ENCODE measurements at places on chromosomes 3 and 15. TPM values are rescaled to one million over a fixed set of nuclear protein-coding genes. Genes with fewer than 3 reads are reported as not detected.

DNA sequence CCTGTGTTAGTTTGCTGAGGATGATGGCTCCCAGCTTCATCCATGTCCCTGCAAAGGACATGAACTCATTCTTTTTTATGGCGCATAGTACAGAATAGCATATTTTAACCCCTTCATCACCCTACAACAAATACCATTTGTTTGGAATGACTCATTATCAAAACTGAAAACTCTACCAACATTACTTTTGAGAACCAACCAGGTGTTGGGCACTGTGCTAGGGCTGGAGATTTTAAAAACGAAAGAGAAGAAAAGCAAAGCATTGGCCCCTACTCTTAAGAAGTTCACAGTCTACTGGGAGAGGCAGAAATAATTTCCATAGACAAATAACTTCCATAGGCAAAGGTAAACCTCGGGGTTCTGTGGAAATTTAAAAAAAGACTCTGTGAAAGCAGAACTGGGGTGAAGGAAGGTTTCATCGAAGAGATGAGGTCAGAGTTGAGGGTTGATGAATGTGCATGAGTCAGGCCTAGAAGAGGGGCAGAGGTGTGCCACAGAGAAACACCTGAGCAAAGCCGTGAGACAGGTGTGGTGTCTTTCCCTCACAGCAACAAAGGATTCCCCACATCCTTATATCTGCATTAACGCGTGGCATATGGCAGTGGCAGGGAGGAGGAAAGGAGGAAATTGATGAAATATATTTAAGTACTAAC, 51.0 kb downstream of the MCF2L2 start:
- DNase-seq = no peak

- DNase-seq = no peak
Observed at GRCh38 chr3:158395421-158395820, 175.6 kb upstream of the MLF1 start.

WDR72 gene
- total RNA-seq = not detected

DNA sequence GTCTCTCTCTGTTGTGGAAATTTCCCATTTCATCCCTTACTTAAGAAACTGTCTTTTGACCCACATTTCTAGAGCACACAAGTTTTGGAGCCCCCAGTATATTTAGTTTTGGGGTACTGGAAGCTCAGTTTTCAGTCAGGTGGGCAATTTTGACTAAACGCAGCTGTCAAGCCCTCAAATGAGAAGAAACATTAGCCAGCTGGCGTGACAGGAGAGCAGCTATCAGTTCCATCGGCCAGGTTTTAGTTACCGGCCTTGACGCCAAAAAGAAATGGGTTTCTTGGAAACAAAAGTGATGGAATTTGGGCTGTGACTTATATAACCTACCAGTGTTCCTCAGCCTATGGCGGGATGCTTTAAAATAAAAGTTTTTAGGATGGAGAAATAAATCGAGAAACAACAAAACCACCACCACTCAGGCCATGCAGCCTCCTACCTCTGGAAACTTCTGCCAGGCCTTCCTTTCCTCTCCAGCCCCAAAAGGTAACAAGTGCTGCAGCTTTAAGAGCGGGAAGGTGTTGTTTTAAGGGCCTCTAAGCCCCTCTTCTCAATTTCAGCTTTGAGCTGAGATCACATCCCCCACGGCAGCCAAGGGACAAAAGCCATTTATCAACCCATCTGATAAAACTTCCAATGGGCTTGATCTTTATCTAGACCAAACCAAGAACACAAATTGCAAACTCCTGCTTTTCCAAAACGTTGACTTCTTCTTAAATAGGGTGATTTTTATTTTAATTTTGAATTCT, 18.3 kb downstream of the RGMA start:
- DNase-seq = no peak

MANF gene
- 129 TPM for total RNA-seq

SNX22 gene
- total RNA-seq = not detected

MITF gene
- 4.7 TPM for total RNA-seq

GRCh38 chr3:114892880-114893279, 254.2 kb downstream of the ZBTB20 start:
- DNase-seq = no peak

PLA2G4F gene
- not detected for total RNA-seq

DNA sequence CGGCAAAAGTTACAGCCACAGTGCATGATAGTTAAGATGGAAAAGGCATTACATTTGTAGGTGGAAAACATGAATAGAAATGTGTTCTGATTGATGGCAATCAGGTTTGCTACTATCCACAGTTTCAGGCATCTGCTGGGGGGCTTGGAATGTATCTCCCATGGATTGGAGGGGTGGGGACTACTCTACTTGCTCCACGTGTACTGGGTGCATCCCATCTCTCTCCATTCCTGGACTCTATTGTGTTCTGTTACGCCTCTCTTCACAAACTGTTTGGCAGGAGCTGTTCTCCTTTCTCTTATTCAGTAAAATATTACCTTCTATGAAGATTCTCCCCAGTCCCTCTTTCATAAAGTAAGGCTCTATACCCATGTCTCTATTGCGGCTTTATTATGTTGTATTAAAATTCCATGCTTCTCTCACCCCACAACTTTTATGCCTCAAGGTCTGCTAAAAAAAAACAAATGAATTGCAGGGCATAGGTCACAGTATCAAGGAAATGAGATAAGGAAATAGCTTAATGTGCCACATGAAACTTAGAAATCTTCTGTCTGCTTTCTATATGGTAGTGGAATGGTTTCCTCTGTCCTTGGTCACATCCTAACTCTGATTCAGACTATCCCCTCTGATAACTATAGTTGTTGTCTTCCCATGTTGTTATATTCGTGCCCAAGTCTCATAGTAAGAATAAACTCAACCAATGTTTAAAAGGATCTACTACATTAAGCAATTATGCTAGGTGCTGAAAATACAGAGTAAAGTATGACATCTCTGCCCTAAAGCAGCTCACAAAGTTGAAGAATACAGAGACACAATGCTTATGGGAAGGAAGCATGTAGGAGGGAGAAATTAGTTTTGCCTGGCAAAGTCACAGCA, 43.2 kb downstream of the LRRFIP2 start:
- no peak for DNase-seq

GRCh38 chr3:16307832-16308531, 43.0 kb downstream of the OXNAD1 start:
- DNase-seq = no peak

SPINK8 gene
- total RNA-seq = not detected

DNA sequence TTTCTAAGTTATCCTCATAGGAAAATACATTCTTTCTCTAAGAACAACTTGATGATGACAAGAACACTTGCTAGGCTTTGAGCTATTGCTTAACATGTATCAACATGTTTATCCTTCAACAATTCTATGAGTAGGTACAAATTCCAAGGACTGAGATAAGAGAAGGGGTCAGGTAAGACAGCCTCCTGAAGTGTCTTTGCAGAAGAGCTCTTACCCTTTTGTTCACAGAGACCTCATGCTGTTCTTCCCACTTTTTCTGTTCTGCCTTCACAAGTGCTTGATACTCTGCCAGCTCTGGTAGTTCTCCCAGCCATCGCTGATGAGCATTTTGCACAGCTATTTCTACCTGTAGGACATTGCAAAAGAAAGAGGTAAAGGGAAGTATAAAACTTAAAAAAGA, 50.9 kb downstream of the CEP152 start:
- DNase-seq = no peak

EID1 gene
- total RNA-seq = 221 TPM

GABRR3 gene
- not detected for total RNA-seq

ZBTB47 gene
- 11.7 TPM for total RNA-seq

DNA sequence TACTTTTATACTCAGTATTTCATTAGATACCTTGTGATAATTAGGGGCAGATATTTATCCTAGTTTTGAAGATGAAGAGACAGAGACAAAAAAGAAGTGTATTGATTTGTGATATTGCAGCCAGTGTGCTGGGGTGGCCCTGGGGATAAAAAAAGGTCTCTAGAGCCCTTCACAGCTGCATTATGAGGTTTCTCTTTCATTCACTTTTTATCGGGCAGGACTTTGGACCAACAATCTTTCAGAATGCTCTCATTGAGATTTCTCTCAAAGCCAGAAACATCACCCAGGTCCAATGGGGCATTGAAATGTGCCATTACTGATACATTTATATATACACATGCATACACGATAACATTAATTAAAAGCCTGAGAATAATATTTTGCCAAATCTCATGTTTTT, 20.5 kb upstream of the SELENOT start:
- DNase-seq = no peak

TRIM71 gene
- not detected for total RNA-seq

GPR160 gene
- 4.3 TPM for total RNA-seq

DNA sequence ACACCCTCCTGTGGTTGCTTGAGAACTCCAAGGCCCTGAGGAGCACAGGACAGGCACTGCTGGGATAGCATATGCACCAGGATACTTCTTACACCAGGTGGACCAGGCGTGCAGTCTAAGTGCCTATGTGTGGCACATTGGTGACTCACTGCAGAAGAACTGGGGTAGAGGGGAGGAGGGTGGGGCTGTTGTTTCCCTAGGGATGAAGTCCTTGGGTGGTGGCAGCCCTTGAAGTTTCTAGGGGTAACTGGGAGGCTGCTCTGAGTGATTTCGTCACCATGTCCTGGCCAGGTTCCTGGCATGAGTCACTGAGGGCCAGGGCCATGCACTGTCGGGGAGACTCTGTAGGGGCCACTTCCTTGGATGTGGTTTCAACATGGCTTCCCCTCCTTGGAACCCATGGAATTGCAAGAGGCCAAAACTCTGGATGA, 15.9 kb downstream of the MYZAP start:
- peak; percentile 60 for DNase-seq

Data from MG63 (cell line).